SK-N-SH (cell line): ENCODE measurements at places on chromosomes 6 and 20. TPM values are rescaled to one million over a fixed set of nuclear protein-coding genes. Genes with fewer than 3 reads are reported as not detected.

The RSPH4A gene
- 0.30 and 0.37 TPM in 2 replicates for polyA plus RNA-seq

The CALHM4 gene
- polyA plus RNA-seq, result not detected in 2 replicates

The NCOA3 gene
- polyA plus RNA-seq, result 5.8 and 8.3 TPM in 2 replicates

The KCNK5 gene
- 0.03 TPM in 1 of 2 replicates, not detected in the other for polyA plus RNA-seq

The IRAK1BP1 gene
- polyA plus RNA-seq, result 1.8 and 2.4 TPM in 2 replicates

The RHAG gene
- not detected in 2 replicates for polyA plus RNA-seq

The CNR1 gene
- not detected in 2 replicates for polyA plus RNA-seq

The MOCS3 gene
- polyA plus RNA-seq, result 4.0 and 4.4 TPM in 2 replicates

The FLRT3 gene
- 1.8 and 2.2 TPM in 2 replicates for polyA plus RNA-seq

The NOTCH4 gene
- 2.5 and 2.8 TPM in 2 replicates for polyA plus RNA-seq

The SLC16A10 gene
- polyA plus RNA-seq, result 0.08 and 0.12 TPM in 2 replicates

The MAPK13 gene
- 1.9 and 2.3 TPM in 2 replicates for polyA plus RNA-seq
